Right kidney (tissue), 9 donors: ENCODE measurements at places on chromosomes 5 and 9.

- no peak for DNase-seq
Observed at GRCh38 chr9:94911211-94911610, 184.7 kb downstream of the AOPEP start.

DNA sequence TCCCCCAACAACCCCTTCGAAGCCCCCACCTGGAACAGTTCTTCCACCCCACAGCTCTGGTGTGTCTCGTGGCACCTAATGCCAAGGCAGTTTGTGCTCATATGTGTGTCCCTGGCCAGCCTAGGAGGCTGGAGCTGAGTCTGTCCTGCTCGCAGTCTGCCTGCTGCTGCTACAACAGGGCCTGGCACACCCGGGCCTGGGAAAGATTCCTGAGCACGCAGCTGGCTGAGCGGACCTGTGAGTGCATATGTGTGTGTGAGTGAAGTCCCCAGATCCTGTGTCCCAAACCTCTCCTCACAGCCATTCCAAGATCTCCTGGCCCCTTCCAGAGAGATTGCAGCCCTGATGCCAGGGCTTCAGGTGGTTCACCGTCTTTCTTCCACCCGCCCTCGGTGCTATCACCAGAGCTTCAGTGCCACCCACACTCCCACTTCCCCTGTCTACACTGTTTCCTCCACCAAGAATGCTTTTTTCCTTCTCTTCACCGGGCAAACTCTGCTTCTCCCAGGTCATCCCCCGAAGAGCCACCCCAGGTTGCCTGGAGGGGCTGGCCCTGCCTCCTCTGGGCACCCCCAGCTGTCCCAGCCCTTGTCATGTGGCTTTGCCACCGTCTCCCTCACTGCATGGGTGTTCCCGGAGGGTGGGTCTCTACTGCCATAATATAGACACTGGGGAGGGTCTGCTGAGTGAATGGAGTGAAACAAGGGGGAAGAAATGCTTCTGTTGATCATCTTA lies 28.4 kb downstream of the LMX1B start:
- DNase-seq, result no peak

DNA sequence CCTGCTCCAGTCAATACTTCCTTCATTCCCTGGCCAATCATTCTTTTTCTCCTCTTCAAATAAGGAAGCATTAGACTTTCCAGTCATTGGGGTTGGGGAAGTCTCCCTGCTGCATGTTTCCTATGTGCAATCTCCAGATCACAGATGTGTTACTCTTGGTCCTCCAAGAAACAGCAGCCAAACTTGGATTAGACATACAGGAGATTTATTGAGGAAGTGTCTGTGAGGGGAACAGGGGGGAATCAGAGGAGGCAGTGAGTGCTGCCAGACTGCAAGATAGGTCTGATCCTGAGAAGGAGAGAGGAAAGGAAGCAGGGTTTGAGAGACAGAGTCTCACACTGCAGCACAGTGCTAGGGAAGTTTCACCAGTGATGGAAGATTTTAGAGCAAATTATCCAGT lies 40.6 kb upstream of the SLIT3 start:
- no peak for DNase-seq

DNA sequence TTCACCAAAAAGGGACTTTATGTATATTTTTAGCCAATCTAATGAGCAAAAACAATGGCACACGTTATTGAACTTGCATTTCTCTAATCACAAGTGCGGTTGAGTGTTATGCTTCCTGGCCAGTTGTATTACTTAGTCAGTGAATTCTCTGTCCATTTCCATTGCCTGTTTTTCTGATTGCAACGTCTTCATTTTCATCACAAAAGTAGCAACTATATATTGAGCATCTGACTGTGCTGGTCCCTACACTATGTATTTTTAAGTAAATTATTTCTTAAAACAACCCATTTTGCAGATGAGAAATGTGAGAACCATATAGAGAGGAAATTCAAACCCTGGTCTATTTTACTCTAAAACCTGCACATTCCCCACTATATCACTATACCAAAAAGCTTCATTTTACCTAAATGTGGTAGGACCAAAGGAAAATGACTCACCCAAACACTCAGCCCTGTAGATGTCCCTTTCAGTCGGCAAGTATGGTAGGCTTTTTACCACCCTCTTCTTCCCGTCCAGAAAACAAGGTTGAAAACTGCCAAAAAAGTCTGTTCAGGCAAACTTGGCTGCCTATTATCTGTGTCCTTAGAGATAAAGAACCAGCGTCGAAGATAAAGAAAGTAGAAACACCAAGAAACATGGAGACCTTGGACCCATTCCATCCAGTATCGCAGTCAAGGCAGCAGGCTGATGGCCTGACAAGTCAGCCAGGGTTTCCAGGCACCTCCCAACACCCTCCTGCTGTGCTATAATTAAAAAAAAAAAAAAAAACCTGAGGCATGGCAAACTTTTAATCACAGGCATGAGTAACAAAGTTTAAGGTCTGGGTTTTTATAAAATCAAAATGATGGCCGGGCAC lies 18.8 kb upstream of the FAM13B start:
- DNase-seq, result no peak

DNA sequence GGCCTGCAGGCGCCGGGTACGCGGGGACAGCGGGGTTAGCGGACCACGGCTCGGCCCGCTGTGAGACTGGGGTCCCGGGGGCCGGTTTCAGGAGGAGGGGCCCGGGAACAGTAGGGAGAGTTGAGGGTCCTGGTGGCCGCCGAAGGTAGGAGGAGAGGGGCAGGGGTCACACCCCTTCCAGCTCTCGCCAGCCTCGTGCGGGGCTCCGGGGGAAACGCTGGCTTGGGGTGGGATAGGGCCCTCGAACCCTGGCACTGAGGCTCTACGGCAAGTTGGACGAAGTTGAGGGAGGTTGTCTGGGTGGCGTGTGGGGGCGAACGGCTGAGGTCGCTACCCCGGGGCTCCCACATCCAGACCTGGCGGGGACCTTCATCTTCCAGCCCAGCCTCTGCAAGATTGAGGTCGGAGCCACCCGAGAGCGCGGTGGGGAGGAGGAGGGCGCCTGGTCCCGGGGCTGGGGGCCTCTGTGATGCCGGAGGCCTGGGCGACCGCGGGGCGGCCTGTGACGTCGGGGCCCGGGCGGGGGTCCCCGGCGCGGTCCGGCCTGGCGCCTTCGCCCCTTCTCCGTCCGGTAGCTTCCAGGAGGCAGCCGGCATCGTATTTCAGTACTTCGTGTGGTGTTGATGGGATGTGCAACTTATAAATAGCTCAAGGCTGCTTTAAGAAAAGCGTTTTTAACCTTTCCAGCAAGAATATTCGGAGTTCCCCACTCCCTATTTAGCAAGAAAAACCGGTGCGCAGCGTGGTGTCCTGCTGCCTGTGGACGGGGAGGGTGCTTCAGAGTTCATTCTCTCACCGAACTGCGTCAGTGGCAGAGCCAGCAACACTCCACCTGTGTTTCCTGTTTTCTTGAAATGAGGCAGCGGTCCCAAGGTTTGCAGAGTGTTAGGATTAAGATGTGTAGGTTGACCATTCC lies 902 bp downstream of the HABP4 start:
- peak; percentile 78 for DNase-seq

GRCh38 chr5:123147128-123147715 lies 58.2 kb downstream of the PRDM6 start:
- DNase-seq, result no peak

- no peak for DNase-seq
Observed at GRCh38 chr5:29899583-29899982, 1293.9 kb upstream of the CDH6 start.

- DNase-seq, result no peak
Observed at GRCh38 chr5:73624888-73625287, 1.1 kb upstream of the ARHGEF28 start.

- no peak for DNase-seq
Observed at GRCh38 chr5:154435226-154435625, 10.6 kb upstream of the SAP30L start.

- DNase-seq, result no peak
Observed at GRCh38 chr5:57720656-57721055, 238.0 kb upstream of the ACTBL2 start.

GRCh38 chr9:75812141-75812540 lies 78.3 kb upstream of the PCSK5 start:
- no peak for DNase-seq

- DNase-seq, result no peak
Observed at GRCh38 chr9:93266521-93267001, 82.6 kb downstream of the WNK2 start.
